ENCODE measurements at places on chromosomes 4 and X.

DNA sequence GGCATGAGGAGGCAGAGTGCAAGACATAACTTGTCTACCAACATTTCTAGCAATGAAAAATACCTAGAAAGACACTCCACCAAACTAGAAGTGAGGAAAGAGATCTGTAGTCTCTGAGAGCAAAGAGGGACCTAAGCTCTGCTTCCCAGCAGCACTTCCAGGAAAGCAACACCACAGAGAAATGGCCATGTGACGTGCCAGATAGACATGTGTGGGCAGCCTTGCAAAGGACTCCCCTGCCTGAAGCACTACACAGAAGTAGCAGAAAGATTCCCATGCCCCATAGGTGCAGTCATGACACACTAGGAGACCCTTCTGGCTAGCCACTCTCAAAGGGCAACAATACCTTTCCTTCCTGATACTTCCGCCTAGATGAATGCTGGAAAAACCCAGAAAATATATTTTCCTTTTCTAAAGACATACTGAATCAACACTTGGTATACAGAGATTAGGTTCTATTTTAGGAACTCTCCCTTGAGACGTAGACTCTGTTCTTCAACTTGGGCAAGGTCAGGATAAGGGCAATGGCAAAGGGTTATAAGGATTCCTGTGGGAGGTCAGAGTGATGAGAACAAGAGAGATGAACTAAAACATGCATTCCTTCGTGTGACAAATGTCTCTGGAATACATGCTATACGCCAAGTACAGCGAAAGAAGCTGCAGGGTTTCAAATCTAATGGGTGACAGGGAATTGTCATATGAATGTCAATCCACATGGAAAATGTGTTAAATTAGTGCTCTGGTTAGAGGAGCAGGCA lies 187.5 kb upstream of the ETNPPL start:
- no peak for DNase-seq

DNA sequence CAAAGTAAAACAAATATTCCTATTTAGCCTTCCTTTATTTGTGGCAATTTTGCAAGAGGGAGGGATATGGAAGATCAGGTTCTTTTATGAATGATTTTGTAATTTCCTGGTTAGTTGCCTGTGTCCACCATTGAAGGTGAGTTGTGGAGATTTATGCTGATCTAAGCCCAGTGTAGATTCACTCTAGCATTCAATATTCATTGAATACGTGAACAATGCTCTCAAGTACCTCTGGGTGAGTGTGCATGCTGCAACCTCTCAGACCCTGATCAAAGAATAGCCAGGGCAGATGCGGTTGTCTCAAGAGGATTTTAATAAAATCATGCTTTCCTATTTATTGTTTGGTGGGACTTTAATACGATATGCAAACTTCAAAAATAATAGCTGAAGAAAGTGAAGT lies 628.4 kb downstream of the SPRY1 start:
- DNase-seq = no peak

GRCh38 chr4:117908306-117909207 lies 125.7 kb upstream of the NDST3 start:
- DNase-seq = no peak

- no peak for DNase-seq
These were observed 12.5 kb downstream of the KLHL15 start for GRCh38 chrX:24014388-24015018.

GRCh38 chrX:130543603-130544325 lies 142.0 kb downstream of the RBMX2 start:
- no peak for DNase-seq

GRCh38 chr4:30755346-30755745 lies 35.2 kb downstream of the PCDH7 start:
- no peak for DNase-seq

DNA sequence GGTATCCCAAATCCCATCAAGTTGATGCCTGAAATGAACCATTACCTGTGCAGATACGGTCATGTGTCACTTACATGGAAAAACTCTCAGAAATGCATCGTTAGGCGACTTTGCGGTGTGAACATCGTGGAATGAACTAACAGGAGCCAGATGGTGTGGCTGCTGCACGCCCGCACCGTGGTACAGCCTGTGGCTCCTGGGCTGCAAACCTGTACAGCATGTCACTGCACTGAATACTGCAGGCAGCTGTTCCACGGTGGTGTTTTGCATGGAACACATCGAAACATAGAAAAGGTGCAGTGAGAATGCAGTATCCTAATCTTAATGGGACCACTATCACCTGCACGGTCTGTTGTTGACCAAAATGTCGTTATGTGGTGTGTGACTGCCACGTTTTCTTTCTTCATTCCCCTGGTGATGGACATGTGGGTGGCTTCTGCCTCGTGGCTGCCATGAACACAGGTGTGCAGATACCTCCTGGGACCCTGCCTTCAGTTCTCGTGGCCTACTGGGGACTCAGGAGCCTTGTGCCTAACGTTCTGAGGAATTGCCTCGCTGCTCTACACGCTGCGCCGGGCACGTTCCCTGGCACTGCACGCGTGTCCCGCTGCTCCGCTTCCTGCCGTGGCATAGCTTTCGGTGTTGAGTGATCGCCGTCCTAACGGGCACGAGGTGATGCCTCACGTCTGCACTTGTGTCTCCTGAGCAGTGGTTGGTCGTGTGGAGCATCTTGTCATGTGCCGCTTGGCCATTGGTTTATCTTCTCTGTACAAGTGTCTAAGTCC lies 18.5 kb downstream of the MAEA start:
- no peak for DNase-seq

- peak; percentile 27 for DNase-seq
These were observed 177.8 kb upstream of the C1QTNF7 start for GRCh38 chr4:15250021-15250441.

- no peak for DNase-seq
These were observed 321.0 kb upstream of the CPEB2 start for GRCh38 chr4:14681330-14681729.

DNA sequence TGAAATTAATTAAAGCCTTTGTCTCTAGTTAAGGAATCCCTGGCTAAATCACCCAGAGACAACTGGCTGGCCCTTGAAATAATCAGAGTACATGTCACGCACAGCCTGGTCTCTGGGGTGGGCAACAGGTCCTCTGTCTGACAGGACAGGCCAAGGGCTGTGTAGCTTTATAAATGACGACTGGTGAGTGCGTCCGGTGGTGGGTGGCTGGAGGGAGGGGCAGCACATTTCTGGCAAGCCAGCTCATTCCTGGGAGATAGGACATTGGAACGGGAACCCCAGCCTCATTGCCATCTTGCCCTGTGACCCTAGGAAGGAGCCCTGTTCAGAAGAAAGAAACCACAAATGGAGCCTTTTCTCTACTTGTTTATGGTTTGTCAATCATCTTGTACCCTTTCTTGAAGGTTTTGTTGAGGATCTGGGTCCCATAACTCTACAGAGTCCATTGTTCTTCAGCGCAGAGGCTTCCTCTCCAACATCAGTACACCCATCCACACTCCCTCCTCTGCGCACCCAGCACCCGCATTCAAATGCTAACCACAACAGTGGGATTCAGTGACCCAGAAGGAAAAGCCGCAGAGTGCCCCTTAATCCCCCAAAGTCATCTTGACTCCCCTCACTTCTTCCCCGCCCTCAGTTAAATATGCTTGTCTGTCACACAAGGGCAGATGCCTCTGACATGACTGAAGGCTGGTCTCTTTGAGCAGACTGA lies 368.1 kb downstream of the UNC5C start:
- DNase-seq = no peak

DNA sequence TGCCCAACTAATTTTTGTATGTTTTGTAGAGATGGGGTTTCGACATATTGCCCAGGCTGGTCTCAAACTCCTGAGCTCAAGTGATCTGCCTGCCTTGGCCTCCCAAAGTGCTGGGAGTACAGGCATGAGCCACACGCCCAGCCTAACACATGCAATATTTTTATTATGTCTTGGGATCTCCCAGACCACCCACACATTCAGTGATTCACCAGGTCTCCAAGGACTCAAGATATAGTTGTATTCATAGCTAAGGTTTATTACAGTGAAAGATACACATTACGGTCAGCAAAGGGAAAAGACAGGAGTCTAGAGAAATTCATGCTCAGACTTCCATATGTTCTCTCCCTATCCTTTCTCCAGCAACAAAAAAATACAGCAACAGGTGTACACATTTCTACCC lies 25.5 kb upstream of the FAM120C start:
- no peak for DNase-seq

GRCh38 chr4:152356428-152357034 lies 179.4 kb downstream of the FBXW7 start:
- DNase-seq = peak; percentile 11

- DNase-seq = no peak
These were observed 90.2 kb downstream of the TAB3 start for GRCh38 chrX:30798810-30799209.

DNA sequence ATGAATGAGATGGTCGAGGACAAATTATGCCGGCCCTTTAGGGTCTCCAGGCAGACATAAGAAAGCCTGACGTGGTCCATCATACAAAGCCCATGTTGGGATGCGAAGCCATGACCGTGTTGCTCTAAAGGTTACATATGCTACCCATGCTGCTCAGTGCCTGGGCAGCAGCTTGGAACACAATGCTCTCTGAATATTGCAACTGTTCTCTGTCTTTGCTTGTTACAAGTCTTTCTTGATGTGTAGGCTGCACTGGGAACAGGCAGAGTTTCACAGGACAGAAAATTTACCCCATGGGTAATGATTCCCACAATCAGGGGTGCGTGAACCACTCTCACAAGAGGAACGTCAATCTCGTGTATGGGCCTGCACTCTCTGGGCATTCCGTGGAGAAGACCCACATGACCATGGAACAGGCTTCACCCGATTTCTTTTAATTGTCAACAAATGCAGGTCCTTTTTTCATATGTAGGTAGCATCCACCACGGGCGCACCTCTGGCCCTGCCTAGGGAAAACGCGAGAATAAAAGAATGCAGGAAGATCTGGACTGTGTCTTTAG lies 66.3 kb downstream of the NBDY start:
- no peak for DNase-seq

- no peak for DNase-seq
These were observed 782.8 kb downstream of the RAB28 start for GRCh38 chr4:12701384-12701783.

DNA sequence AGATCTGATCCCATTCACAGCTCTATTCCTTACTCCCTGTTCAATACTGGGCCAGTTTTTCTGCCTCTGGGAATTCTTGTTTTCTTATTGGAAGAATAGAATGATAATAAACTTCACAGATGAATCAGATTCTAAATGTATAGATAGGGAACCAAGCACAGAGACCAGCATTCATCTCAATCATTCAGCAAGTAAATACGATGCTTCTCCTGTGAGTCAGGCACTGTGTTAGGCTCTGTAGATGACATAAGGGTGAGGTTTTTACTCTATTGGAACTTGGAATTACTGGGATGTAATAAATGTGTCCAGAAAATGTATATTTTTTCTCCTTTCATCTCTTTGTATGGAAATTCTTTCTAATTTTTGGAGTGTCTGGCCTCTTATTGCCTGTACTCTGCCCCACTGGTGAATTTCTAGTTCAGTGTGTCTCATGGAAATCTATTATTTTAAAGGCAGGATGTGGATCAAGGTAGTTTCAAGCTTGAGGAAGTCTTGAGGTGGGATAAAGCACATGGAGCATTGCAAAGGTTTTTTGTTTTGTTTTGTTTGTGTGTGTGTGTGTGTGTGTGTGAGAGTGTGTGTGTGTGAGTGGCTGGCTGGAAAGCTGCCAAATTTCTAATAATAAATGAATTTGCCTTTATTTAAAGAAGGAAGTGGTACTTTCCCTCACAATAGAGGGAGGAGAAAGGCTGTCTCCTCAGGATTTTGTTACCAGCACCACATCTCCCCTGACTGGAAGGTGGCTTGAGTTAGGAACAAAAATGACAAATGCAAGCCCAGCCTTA lies 117.9 kb upstream of the HS3ST1 start:
- DNase-seq = no peak

GRCh38 chr4:7436256-7436655 lies 1.5 kb upstream of the PSAPL1 start:
- DNase-seq = no peak

- no peak for DNase-seq
These were observed 61.1 kb upstream of the STS start for GRCh38 chrX:7086384-7086783.

DNA sequence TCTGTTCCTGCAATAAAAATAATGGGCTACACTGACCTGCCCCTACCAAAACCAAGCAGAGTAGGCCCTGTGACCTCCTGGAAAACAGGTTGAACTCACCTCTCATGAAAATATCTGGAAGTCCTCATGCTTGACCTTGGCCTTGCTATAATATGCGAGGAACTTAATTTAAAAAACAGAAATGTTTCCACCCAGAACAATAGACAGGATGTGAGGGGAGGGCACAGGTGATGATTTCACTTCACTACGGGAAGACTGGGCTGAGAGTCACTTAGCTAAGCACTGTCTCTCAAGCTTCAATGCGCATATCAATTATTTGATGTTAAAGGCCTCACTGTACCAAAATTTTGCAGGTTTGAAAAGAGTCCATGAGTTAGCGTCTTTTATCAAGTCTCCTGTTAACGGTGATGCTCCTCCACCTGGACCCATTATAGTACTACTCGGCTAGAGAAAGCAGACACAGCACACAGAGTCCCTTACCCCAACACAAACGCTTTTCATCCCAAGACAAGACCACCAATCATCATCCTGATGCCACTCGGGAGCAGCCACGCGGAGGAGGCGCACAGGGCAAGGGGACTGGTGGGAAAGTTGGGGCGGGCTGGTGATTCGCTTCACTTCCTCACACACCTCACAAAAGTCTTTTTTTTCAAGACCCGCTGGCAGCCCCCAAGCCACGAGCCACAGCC lies 25.9 kb downstream of the ZNF721 start:
- DNase-seq = no peak
